ENCODE measurements at places on chromosomes 3 and 15.

DNA sequence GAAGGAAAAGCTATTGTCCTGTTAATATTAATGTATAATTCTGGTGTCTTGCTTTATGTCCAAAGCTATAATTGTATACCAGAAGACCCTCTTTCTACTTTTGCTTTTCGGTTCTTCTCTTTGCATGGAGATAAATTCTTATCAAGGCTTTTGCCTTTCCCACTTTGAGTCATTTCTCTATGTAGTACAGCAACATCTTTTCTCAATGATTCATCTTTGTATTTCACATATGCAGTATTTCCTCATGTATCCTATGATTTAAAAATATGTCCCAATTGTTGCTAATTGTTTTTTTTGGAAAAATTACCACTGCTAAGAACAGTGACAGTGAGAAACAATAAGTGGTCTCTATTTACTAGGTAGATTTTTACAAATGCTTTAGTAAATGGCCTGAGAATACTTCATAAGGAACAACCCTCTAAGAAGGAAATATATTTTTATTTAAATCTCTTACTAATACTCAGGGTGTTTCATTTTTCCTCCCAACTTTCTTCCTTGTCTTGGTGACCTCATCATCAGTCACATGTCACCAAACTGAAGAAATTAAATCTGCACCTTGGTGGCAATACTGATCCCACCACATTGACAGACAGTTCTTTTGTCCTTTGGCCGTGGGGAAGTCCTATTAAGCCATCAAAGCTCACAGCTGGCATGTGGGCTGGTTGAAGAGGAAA is 290.6 kb downstream of the SATB1 start:
- no peak for DNase-seq

GRCh38 chr15:101115786-101116680 is 135.8 kb downstream of the CHSY1 start:
- DNase-seq: no peak

GRCh38 chr3:76310089-76310488 is 524.7 kb upstream of the ZNF717 start:
- DNase-seq: no peak

- DNase-seq: no peak
These were observed 66.8 kb upstream of the HACD2 start for GRCh38 chr3:123651449-123652341.

DNA sequence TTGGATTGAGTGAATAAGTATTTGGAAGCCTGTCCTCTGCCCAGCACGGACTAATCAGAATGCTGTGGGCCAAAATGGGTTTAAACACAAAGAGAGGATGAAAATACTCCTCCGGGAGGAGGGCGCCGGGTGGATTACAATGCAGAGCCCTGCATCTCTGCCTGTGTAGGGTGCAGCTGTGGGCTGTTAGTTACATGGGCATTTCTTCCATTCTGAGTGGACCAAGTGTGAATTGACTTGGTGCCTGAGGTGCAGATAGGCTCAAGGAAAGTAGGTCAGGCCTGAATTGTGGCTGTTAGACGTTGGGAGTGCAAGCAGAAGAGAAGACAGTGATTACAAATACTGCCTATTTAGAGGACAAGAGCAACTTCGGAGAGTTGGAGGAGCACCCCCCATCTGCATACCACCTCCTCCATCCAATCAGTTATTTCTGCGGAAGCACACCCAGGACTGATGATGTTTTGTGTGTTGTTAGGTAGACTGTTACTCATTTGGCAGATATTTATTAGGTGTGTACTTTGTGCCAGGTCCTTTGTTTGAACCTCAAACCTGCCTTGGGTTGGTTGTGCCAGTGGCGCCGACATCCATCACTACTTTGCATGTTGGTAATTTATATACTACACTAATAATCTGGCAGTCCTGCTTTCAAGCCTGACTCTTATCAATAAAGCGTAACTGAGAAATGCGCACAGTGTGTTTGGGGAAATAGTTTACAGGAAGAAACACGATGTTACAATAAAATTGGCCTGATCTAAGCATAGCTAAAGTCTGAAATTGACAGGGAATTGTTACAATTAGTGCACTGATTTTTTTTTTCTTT is 33.0 kb downstream of the PTPRG start:
- no peak for DNase-seq

- DNase-seq: peak; percentile 27
These were observed 83.7 kb downstream of the ETV5 start for GRCh38 chr3:186025161-186025560.

DNA sequence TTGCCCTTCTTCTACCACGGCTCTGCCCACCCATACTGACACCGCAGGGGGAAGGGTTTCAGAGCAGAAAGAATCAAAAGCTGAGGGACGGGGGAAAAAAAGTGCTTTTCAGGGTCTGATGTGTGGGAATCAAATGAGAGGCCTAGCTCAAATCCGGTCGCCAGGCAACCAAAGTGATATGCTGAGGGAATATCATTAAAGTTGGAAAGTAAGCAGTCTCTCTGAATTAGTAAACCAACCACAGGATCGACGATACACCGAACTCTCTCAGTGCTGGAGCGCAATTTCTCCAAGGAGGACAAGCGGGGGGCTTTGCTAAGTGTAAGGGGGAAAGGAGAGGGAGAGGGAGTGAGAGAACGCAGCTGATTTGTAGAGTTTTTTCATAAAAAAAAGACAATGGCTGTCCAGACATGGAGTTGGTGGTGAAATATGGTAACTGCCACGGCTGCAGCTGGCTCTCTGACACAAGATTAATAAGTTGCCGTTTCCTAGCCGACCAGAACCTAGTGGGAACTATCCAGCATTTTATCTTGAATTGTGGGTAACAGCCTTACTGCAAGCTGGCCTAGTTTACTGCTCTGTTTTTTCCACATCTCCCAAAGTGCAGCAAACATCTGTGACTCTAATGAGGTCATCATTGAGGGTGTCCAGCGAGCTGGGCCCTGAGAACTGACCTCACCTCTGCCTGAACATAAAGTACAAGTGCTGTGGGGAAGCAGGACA is 530.2 kb downstream of the SOX2 start:
- DNase-seq: no peak

- peak; percentile 71 for DNase-seq
These were observed 4.4 kb upstream of the RASA2 start for GRCh38 chr3:141482245-141482922.

- DNase-seq: no peak
These were observed 20.6 kb upstream of the SLC4A7 start for GRCh38 chr3:27504749-27505148.

GRCh38 chr15:33161209-33161608 is 33.3 kb downstream of the FMN1 start:
- DNase-seq: no peak

DNA sequence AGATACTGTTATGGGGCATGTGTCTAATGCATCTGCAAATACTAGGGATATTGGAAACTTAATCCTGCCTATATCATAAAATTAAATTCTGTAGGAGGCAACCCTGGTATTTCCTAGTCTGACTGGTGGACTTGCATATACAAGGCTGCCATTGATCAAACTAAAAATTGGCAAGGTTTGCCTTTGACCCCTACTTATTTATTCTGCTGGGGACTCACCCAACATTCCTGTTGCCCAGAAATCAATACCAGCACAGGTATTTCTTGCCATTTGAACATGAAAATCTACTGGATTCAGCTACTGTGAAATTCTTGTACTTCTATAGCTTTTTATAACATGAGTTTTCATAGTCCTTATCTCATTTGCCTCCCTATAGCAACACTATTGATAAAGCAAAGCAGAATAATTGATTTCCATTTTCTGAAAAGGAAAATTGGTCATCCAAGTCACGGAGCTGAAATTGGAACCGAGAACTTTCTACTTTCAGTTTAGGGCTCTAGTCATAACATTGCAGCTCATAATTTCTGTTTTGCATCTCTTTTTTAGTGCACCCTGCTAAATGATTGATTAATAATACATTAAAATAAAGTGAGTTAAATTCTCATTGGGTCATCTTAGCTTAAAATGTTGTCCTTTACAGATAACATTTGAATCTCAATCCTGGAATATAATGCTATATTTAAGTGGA is 365.2 kb downstream of the MFSD1 start:
- no peak for DNase-seq

DNA sequence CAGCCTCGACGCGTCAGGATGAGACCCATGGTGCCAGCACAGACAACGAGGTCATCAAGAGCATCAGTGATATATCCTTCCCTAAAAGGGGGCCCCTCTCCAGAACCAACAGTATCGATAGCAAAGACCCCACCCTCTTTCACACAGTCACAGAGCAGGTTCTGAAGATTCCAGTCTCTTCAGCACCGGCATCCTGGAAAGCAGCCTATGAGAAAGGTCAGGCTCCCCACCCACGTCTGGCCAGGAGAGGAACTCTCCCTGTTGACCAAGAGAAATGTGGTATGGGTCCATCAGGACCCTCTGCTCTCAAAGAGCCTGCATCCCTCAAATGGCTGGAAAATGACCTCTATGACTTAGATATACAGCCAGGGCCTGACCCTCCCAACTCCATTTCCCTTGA is 11.6 kb downstream of the ANKRD34C start:
- DNase-seq: no peak

- DNase-seq: no peak
These were observed 228.5 kb downstream of the NTRK3 start for GRCh38 chr15:88028024-88028423.

- DNase-seq: no peak
These were observed 41.2 kb downstream of the TUBGCP4 start for GRCh38 chr15:43412096-43412495.

GRCh38 chr3:183688874-183689273 is 8.7 kb upstream of the YEATS2 start:
- DNase-seq: no peak

- no peak for DNase-seq
These were observed 79.5 kb upstream of the KLHL25 start for GRCh38 chr15:85874236-85874635.

GRCh38 chr15:67193223-67193990 is 61.1 kb downstream of the AAGAB start:
- DNase-seq: no peak

DNA sequence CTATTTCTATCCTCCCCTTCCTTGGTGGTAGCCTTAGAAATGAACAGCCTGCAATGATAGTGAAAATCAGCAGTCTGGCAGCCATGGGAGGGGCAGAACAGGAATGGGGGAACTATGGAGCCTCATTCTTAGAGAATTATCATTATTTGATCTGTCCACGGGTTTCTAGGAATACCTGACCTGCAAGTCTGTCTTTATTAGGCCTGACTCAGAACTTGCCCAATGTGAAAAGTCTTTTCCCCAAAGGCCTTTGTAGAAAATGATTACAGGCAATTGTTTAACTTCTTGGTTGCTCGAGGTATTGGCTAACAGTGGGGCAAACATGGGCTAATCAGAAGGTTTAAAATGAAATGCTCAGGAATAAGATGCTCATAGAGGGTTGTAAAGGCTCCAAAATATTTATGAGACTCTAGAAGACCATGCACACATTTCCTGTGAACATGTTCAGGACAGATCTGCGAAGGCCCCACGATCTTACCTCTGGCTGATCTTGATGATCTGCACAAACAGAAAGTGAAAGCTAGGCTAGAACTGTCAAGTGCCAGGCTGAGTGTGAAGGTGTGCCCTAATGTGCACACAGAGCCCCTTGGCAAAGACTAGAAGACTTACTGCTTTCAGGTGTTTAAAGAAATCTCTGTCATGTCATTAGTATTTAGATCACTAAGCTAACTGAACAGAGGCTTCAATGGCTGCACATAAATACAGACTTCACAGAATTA is 39.6 kb upstream of the LAMP3 start:
- no peak for DNase-seq

DNA sequence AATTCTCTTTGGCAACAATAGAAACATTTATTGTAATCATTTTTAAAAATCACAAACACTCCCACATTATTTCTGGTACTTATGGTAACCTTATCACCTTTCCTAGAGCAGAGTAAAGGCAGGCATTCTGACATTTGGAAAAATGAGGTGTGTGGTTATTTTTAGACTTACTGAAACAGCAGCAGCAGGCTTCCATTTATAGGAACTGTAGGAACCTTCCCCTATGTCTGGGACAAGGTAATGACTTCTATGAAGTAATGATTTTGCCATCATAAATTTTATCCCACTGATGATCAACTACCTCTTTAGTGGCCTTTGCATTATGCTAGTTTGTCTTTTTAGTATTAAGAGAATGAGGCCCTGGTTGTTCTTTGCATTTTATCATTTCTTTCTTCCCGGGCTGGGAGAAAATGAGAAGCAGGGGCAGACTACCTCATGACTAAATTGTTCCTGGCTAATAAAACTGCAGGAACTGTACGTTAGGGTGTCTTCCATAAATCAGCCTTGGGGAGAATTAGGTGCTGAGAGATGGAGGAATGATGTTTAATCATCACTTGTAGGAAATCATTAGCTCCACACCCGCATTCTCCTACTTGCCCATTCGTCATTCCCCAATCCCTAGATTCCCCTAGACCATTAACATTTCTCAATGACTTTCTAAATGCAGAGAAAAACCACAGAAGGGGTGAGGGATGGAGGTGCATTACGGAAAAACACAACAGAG is 680.3 kb downstream of the AGBL1 start:
- no peak for DNase-seq

GRCh38 chr3:43503067-43503728 is 118.6 kb downstream of the ANO10 start:
- no peak for DNase-seq

GRCh38 chr3:20424086-20424485 is 238.1 kb upstream of the SGO1 start:
- no peak for DNase-seq

GRCh38 chr3:196918968-196919367 is 23.4 kb downstream of the NCBP2 start:
- no peak for DNase-seq

GRCh38 chr3:24446032-24446431 is 48.6 kb downstream of the THRB start:
- no peak for DNase-seq

DNA sequence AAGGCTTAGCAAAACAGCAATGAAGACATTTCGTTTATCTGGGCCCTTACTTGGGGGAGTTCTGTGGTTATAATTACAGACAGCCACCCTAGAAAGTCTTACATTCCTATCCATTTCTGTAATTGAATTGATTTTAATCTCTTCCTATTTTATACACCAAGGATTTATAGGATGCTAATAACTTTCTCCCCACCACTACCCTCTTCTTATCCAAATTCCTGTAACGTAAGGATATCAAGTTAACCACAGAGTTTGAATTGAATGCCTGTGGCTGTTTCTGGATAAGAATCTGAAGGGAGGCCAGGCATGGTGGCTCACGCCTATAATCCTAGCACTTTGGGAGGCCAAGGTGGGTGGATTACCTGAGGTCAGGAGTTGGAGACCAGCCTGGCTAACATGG is 78.6 kb downstream of the MLH1 start:
- no peak for DNase-seq

DNA sequence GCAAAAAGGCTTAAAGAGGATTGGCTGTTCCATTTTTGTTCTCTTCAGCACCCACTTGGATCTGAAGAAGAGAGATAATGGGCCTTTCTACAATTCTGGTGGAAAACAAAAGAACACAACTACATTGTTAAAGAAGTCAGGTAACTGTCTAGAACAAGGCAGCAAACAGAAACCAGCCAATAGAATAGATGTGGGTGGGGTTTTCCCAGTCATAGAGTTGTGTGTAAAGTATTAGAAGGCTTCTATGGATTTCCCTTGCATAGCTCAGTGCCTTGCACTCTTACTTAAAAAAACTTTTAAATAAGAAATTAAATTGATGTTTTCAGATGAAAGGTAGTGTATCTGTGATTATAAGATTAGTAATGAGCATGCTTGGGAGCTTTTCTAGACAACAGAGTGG is 462.7 kb upstream of the ATP11B start:
- DNase-seq: no peak

GRCh38 chr15:71328453-71328852 is 213.2 kb downstream of the THSD4 start:
- peak; percentile 21 for DNase-seq

Data from GM04504 (cell line).